ENCODE measurements at places on chromosomes 2 and 18. TPM values are rescaled to one million over a fixed set of nuclear protein-coding genes. Genes with fewer than 3 reads are reported as not detected.

HS6ST1 gene
- 21.6 TPM for total RNA-seq

- DNase-seq: no peak
These were observed 92.2 kb upstream of the MBOAT2 start for GRCh38 chr2:9095690-9096089.

DNA sequence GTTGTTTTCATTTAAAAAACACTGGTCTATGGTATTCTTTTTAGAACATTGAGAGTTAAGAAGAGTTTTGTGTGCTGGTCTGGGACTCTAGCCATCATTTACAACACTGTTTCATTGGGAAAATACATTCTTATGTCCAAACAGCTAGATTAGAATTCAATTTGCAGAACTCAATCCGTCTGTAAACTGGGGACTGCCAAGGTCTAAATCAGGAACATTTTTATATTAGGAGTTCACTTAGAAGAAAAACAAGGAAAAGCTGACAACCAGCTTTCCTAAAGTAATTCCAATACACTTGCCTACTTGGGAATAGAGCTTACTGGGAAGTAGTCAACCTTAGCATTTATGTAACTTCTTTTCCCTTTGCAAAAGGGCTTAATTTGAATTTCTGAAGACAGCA lies 91.5 kb upstream of the RNF152 start:
- no peak for DNase-seq

- DNase-seq: no peak
These were observed 309.5 kb downstream of the AFF3 start for GRCh38 chr2:99832926-99833325.

DNA sequence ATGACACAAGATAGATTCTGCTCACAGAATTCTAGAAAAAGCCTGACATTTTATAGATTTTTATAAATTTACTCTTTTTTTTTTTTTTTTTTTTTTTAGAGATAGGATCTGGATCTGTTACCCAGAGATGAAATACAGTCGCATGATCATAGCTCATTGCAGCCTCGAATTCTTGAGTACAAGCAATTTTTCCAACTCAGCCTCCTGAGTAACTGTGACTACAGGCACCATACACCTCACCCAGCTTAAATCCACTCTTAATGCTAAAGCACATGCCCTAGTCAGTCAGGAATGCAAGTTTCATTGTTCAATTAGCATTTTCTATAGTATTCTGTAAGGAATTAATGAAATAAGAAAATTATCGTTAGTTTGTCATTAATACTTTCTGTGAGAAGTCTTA lies 32.1 kb upstream of the WDR75 start:
- DNase-seq: no peak

MARCO gene
- total RNA-seq: 11.1 TPM

GRCh38 chr18:76408480-76409067 lies 86.5 kb downstream of the ZNF516 start:
- DNase-seq: no peak

DNA sequence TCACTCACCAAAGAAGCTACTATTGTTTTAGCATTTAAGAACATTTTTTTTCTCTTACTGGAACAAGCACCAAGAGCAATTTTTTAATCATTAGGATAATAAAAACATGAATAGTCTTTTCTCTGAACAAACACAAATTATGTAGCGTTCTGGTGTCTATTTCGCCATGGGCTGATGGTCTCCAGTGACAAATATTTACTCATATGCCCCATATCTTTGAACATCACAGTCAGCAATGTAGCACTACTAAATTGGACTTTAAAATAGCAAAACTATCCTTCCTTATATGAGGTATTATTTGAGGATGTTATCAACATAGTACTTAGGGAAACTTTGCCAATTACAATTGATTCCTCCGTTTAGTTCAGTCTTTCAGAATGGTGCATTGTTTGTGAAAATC lies 1326.0 kb upstream of the ZEB2 start:
- DNase-seq: no peak

GRCh38 chr2:18399601-18400000 lies 160.9 kb downstream of the RDH14 start:
- DNase-seq: no peak

DNA sequence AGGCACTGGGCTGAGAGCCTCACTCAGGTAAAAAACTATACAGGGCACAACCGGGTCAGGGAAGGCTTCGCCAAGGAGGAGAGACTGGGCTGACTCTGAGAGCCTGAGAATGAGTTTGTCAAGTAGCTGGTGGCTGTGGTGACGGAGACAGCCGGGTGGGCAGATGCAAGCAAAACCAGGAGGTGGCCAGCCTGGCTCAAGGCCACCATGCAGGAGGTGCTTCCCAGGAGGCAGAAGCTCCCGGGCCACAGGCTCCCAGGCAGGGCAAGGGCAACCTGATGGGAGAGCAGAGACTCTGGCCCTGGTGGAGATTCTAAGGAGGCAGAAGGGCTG lies 2.9 kb upstream of the INHBB start:
- no peak for DNase-seq

DNA sequence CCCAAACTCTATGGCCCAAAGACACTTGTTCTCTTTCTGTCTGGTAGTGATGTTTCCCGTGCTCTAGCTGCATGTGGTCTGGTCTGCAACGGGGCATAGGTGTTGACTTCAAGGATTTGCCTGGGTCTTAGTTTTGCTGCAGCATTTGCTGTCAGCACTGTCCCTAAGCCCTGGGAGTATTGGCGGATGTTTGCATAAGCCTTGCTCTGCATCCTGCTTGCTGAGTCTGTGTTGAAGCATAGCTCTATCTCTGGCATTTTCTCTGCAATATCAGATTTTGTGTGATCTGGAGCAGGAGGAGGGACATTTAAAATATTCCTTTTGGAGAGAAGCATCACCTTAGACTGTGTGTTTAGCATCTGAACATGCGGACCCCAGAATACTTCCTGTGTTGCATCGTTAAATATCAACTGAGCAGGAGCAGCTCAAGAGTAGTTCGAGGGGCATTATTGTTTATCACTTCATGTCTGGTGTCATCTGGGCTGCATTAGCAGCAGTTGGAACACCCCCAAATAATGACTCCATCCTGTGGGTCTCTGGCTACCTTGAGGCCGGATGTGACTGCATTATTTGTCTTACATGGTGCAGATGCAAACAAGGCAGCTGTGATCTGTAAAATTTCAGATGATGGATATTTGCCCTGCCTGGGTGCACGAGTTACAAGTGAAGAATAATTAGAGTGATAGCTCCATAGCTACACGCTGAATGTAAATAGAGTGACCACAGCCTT lies 231.7 kb downstream of the TRIB2 start:
- no peak for DNase-seq

GRCh38 chr2:120994301-120994995 lies 258.8 kb downstream of the GLI2 start:
- no peak for DNase-seq

RFTN2 gene
- 38.0 TPM for total RNA-seq

DNA sequence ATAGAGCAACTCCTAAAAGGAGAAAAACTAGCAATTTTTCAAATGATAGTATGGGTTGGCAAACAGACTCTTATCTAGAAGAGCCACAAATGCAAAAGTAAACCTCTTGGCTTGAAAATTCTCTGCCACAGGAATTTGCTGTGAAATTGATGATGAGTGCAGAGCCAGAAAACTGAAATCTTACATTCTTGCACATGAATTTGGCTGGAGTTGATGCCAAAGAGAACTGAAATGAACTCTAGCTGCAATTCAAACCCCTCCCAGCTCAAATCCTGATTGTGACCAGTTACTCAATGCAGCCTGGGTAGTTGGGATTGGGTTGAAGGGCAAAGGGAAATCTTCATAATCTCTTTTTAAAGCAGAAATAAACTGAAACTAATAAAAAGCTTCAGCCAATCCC lies 266.6 kb downstream of the PDE11A start:
- no peak for DNase-seq

DNA sequence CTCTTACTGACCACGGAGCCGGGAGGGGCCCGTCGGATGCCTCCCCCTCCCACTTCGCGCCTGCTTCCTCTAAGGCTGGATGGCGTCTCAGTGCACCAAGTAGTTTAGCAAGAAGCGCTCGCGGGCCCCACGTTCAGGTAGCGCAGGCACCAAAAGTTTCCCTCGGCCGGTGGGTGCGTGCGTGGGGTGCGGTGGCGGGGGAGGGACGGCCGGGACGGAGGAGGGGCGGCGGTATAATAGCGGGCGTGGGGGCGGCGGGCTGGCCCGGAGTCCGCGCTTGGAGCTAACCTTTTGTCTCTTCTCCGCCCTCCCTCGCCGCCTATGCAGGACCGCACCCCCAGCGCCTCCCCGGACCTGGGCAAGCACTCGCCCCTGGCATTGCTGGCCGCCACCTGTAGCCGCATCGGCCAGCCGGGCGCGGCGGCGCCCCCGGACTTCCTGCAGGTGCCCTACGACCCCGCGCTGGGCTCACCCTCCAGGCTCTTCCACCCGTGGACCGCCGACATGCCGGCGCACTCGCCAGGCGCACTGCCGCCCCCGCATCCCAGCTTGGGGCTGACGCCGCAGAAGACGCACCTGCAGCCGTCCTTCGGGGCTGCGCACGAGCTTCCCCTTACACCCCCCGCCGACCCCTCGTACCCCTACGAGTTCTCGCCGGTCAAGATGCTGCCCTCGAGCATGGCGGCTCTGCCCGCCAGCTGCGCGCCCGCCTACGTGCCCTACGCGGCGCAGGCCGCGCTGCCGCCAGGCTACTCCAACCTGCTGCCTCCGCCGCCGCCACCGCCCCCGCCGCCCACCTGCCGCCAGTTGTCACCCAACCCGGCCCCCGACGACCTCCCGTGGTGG lies 1.0 kb downstream of the SP5 start:
- DNase-seq: no peak
